Gastroesophageal sphincter (tissue), 4 donors: ENCODE measurements at places on chromosomes 2 and 18.
A peak's percentile ranks its signal among the peaks of the same experiment; 100 is the strongest.

GRCh38 chr2:59425247-59425646 is 1128.2 kb downstream of the BCL11A start:
- ATAC-seq = no peak

GRCh38 chr2:12931186-12931844 is 214.6 kb downstream of the TRIB2 start:
- peak; percentile 71 for ATAC-seq

DNA sequence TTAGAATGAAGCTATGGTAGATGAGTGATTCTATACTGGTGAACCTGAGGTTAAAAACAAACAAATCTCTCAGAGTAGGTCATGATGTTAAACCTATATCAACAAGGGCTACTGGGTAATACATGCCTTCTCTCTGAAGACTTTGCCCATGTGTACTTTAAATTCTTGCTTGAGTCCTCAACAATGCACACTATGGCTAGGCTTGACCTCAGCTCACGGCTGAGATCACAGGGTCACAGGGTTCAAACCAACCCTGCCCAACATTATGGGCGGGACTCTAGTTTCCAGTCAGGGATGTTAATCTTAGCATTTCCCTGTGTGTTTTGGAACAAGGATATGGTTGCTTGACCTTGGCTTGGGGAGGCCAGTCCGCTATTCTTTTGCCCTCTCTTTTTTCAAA is 7.7 kb downstream of the CD28 start:
- ATAC-seq = peak; percentile 34

DNA sequence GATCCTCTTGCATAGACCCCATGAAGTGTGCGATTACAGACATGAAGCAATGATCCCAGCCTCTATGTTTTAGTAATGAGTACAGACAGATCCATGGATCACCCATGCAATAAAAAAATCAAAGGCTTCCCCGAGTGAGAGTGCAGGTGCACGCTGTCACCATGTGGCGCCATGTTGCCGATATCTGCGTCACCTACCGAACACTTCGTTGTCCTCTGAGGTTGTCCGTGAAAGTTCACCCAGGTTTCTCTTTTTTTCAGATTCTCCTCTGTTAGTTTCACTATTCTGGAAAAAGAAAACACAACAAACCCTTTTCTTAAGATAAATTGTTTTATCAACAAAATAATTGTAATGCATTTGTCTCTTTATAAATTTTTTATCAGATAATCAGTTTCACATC is 66.5 kb downstream of the MBP start:
- no peak for ATAC-seq

- ATAC-seq = no peak
Measured at GRCh38 chr2:164479460-164479859, 141.8 kb downstream of the GRB14 start.

DNA sequence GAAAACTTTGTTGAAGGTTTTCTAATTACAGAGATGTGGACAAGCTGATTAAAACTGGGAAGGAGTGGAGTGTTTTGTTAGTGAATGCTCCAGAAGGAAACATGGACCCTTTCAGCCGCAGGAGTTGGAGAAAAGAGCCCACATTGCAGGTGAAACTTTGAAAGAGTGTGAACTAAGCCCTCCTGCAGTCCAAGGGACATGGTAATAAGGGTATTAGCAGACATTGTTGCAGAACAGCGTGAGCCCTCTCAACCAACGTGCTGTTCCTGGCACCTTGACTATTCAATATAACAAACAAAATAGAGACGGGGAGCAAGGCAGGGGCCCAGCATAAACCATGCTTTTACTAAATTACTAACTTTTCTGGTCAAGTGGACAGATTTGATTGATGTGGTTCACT is 122.7 kb downstream of the EPHA4 start:
- ATAC-seq = no peak

DNA sequence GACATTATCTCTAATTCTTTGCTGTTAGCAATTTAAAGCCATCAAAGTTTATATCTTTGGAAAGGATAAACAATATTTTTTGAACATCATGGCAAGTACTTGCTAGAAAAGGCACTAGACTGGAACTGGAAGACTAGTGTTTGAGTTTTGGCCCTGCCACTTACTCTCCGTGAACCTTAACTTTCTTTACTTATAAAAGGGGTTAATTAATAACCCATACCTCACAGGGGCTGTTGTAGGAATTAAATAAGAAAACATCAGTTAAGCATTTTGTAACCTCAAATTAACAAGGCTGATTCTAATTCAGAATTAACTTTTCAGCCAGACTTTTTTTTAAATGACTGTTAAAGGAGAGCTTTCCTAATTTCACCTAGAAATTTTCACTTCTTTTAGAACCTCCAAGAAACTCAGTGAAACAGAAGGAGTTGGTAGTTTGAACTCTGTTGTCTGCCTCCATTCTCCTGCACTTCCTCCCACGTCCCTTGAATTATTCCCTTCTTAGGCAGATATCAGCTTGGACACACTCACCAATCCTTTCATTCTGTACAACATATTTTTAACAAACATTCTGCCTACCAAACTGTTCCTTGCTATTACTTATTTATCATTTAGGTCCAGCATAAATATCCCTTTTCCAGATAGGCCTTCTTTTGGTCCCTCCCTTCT is 79.5 kb downstream of the COX7A2L start:
- no peak for ATAC-seq

GRCh38 chr2:120809151-120809550 is 73.5 kb downstream of the GLI2 start:
- ATAC-seq = no peak

GRCh38 chr2:160365716-160366367 is 127.8 kb downstream of the RBMS1 start:
- peak; percentile 40 for ATAC-seq

DNA sequence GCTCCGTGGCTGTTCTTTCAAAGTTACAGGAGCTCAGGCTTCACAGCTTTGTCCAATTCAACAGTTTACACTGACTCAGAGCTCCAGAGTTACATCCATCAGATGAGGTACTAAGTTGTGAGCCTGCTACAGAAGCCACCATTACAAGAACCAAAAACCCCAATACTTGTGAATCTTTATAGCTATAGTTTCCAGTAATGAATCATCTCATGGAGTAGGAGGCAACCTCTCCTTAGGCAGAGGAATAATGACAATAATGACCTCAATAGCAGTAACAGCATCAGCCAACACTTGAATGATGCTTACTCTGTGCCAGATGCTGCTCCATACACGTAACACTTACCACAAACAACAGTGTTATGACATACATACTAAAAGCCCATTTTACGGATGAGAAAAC is 3.6 kb downstream of the ZC3H8 start:
- no peak for ATAC-seq

GRCh38 chr2:107810734-107811133 is 16.0 kb upstream of the RGPD4 start:
- ATAC-seq = no peak

DNA sequence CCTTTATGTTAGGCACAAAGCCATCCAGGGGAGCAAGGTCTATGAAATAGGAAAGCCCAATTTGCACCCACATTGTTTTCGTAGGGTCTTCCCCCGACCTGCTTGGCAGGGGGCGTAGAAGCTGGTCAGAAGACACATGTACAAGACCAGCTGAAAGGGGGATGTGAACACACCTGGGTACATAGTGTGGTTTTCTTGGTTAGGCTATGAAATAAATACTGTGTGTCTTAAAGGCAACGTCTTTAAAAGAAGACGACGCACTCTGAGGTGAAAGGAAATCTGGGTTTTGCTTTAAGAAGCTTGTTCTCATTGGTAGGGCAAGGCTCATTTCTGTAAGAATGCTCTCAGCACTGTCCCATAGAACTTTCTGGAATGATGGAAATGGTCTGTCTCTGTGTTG is 60.0 kb upstream of the KLF7 start:
- no peak for ATAC-seq
